ENCODE measurements at places on chromosomes 11 and 22.

- no peak for DNase-seq
Measured at GRCh38 chr11:60390419-60390818, 5.8 kb upstream of the MS4A14 start.

DNA sequence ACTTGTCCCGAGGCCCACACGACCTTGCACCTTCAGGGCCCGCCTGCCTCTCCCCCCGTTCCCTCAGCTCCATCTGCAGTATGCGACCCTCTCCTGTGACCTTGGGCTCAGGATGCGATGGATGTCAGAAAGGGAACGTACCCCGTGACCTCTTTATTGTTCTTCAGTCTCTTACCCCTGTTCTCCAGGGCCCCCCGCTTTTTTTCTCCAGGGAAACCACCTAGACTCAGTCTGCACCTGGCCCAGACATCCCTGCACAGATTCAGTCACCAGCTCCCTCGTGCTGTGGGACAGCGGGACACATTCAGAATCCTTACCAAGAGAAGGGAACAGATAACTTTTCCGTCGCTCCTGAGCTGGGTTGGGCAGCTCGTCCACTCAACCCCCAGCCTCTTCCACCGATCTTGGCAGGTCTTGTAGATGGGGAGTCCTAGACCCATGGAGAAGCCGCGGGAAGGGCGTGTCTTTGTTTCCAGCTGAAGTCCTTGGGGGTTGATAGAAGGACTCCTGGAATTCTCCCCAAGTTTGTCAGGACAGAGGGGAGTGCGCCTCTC is 1.4 kb upstream of the PHOX2A start:
- DNase-seq, result no peak

DNA sequence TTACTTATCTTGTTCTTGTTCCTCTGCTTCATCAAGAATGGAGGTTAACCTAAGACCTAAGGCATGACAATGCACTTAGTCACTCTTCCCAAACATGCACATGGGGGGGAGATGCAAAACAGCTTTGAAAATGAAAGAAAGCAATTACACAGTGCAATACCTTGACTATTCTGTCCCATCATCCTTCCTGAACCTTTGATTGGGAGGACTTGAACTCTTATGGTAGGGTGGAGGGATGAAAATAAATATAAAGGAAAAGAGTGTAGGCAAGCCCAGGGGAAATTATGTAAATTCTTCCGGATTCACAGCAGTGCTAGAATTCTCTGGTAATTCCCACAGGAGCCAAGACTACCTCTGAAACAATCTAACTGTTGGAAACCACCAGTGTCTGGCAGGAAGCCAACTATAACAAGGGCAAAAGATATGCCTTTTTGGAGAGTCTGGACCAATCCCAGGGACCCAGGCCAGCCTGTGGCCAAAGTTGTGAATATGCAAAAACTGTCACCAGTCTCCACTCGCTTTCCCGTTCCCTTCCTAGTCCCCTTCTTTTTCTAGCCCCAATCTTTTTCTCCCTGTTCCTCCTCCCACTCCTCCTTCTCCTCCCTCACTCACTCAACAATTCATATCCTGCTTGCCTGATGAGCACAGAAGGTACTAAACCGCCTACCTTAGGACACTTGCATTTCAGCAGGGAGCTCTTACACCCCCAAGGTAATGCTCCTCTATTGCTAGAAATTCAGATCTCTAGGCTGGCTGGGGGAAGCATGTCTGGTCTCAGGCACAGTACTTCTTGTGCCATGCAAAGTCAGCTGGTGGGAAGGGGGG is 2.5 kb upstream of the RCN1 start:
- DNase-seq, result peak; percentile 80

- DNase-seq, result no peak
Measured at GRCh38 chr11:120985718-120986569, 38.0 kb upstream of the TBCEL start.

GRCh38 chr11:113725407-113725806 is 19.3 kb upstream of the TMPRSS5 start:
- DNase-seq, result no peak

GRCh38 chr11:10414659-10415058 is 40.4 kb upstream of the AMPD3 start:
- DNase-seq, result no peak

Data from putamen (tissue), 1 donor.